T1000 (cell line): ENCODE measurements at places on chromosomes 5 and 9.

GRCh38 chr5:78526049-78526525 lies 122.5 kb downstream of the LHFPL2 start:
- no peak for DNase-seq

GRCh38 chr9:120932086-120932823 lies 5.7 kb upstream of the TRAF1 start:
- no peak for DNase-seq

GRCh38 chr5:97125125-97125683 lies 17.2 kb downstream of the LIX1 start:
- DNase-seq = no peak

DNA sequence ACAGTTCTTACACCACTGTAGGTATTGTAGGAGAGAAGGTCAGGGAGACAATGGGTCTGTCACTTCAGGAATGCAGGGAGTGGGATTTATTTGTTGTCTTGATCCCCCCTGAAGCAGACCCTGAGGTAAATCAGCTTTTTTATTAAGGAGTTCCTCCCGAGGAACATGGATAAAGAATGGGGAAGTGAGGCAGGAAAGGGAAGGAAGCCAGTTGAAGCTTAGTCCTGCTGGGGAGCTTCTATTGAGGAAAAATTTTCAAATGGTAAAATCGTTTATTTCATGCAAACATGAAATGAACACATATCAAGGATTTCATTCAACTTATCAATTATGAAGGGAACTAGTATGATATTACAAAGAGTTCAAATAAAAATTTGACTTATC lies 318.6 kb upstream of the PIK3R1 start:
- DNase-seq = no peak

DNA sequence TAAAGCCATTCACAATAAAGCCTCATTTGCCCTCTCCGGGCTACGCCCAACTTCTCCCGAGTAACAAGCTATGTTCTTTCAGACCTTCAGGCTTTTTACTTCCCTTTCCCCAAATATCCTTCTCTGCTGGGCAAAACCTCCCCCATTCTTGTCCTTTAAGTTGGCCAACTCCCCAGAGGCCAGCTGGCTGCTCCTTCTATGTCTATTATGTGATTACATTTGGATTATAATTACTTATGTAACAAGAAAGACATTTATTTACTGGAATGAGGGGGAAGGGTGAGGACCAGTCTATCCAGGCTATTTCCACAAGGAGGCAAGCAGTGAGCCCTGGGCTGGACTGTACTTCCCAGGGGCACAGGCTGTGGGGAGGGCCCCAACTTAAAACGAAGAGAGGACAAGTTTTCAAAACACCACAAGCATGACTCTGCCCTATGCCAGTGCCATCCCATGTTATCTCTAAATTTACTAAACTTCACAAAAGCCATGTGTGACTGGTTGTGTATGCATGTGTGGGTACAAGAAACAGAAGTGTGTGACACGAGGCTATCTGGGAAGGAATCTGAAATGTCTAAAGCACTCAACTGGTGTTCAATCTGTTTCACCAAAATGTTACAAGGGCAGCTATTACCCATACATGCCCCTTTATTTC lies 84.5 kb downstream of the GNAQ start:
- no peak for DNase-seq

DNA sequence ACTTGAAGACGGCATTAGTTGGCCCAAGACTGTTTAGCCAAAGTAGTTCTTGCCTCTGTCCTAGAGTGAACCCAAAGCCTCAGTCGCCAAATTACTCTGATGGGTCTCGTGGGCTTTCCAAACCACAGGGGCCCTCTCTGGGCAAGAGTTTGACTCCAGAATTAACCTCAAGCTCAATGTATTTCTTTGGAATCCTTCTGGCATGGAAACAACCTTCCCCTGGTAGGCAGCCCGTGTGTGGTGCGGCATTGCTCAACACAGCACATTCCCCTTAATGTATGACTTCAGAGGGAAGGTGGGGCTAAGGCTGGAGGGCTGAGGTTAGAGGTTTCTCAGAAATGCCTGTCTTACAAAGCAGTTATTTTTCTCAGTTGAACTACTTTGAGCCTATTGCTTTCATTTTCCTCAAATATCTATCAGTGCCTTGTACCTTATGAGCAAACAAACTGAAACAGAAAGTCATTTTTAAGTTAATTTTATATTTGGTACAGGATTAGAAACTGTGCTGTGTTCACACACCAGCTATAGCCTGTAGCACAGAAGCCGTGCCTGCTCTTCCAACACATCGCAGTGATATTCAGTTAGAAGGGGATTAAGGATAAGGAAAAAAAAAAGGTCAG lies 123.9 kb upstream of the HAPLN1 start:
- DNase-seq = peak; percentile 6

- DNase-seq = no peak
Observed at GRCh38 chr5:36145311-36145710, 6.4 kb downstream of the LMBRD2 start.

DNA sequence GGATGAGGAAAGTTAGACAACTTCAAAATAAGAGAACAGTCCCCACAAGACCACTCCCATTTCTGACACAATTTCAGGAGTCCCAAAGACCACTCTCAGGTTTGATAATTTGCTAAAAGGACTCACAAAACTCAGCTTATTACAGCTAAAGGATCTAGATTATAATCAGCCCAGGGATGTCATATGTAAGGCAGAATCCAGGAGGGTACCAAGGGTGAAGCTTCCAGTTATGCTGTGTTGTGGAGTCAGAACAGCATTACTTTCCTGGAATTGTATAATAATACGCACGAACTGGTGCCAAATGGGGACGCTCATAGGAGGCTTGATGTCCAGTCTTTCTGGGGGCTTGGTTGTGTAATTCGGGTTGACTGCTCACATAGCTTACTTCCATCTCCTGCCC lies 55.4 kb downstream of the SLC27A6 start:
- DNase-seq = no peak

GRCh38 chr9:131522257-131523085 lies 8.6 kb downstream of the UCK1 start:
- DNase-seq = no peak

DNA sequence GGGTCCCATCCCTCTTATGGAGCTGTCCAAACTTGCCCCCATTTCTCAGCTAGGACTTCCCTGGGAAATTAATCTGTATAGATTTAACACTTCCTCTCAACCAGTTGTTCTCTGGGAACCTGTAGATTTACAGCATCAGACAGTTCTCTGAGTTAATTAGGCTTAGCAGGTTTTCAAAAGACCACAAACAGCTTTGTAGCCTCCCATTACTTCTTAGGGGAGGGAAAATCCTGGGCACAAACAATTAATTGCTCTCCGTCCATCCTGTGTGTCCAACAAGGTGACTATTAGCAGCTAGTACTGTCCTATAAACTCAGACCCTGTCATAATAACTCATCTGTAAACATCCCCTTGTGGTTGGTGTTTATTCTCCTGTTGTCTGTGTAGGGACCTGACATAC lies 197.9 kb downstream of the GOLPH3 start:
- no peak for DNase-seq

DNA sequence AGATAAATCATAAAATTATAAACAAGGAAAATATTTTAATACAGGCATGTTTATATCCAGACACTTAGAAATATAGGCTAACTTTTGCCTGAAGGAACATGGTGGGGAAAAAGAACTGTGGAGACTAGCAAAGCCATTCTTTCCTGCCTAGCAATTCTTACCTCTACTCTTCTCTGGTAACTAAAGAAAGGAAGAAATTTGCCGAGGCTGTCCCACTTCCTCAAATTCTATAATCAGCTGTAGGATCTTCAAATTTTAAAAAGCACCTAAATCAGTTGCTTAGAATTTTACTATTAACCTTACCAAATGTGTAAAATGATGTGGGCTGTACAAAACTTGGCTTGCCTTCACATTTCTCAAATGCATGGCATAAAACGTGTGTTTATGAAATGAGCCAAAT lies 249.1 kb upstream of the SMARCA2 start:
- no peak for DNase-seq

DNA sequence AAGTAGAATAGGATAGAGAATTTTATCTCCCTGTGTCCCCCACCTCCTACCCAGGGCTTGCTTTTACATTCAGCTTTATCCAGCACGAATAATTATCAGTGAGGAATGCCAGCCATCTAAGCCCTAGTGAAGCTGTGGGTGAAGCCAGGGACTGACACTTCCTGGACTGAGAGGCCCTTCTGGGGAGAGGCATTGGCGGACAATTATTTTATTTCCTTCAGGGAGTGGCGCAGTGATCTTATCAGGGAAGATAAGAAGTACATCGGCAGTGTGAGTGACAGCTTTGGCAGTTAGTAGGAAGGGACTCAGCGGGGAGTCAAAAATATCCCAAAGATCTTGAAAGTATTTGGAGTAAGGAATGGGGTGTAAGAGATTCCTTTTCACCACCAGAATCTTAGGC lies 34.9 kb upstream of the RPS23 start:
- DNase-seq = no peak

GRCh38 chr5:97062046-97062445 lies 80.4 kb downstream of the LIX1 start:
- no peak for DNase-seq

- DNase-seq = no peak
Observed at GRCh38 chr5:7325975-7326913, 69.7 kb upstream of the ADCY2 start.

DNA sequence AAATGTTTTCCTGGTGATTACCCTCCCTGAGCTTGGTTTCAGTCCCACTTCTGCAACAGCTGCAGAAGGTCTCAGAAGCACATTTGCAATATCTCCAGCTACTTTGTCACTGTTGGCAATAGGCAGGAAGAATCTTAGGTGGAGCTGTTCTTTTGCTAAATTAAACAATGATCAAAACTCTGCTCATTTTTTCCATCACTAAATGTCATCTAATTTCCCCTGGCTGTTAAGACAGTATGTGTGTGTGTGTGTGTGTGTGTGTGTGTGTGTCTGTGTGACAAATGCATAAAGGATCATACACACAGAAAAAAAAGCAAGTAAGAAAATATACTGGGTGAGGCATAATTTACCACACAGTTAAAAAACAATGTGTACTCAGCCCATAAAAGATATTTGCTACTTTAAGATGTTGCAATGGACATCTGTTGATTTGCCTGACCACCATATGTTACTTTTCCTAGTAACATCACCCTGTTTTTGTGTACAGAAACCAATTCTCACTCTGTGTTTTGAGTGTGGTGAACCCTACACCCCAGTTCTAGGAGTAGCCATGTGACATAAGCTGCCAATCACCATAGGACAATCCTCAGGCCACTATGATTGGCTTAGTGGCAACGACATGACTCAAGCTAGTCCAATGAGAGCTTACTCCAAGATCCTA lies 572.6 kb upstream of the CLINT1 start:
- DNase-seq = no peak

GRCh38 chr9:132094314-132094791 lies 14.7 kb upstream of the MED27 start:
- no peak for DNase-seq

DNA sequence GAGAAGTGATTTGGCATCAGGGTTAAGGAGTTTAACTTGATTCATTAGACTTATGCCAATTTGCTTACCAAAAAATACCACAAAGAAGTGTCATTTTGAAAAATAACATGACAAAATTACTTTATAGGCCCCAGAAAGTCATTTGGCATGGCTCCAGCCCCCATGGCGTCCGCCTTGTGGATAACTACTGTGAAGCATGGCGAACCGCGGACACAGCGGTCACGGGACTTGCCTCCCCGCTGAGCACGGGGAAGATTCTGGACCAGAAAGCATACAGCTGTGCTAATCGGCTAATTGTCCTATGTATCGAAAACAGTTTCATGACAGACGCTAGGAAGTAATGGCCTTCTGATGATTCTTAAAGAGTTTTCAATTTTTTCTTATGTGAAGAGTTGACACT lies 35.4 kb upstream of the TGFBR1 start:
- no peak for DNase-seq

DNA sequence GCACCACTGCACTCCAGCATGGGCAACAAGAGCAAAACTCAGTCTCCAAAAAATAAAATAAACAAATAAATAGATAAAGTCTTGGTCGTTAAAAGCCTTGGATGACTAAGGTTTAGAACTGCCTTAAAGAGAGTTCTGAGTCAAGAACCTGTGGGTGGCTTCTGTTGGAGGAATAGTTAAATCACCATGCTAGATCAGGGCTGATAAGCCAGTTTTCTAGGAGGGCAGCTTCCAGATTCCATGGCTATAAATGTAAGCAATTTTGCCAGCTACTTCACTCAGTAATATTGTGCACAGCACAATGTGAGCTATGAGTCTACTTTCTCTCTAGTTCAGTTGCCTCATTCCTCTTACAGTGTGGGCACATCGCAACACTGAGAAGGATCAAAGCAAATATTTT lies 242.1 kb upstream of the NUDT12 start:
- DNase-seq = peak; percentile 33

DNA sequence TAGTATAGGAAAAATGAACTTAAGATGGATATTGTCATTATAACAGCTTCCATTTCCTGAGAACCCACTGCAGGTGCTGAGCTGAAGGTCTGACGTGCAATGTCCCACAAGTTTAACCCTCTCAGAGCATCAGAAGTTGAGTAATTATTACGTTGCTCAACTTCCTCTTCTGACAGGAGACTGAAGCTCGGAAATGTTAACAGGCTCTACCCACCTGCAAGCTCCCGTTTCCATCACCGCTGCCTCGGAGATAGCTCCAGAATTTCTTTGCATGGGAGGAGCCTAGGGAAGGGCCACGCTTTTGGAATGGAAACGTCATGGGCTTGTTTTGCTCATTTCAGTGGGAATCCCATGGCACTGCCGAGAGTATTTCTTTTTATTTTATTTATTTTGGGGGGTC lies 1.0 kb upstream of the NTMT1 start:
- no peak for DNase-seq

DNA sequence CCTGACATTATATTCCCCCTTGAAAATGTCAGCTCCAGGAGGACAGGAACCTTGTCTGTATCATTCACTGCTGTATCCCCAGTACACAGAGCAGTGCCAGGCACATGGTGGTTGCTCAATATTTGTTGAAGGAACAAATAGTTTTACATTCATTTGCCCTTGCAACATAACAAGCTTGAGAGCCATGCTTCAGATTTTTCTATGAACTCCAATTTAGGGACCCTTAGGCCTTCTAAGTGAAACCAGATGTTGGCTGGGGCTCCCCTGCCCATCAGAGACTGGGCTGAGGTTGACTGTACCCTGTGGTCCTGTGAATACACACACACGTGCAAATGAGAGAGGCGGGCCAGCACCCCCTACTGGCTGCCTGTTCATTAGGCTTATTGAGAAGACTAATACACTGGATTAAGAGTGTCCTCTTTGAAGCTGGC lies 214.9 kb upstream of the WWC1 start:
- DNase-seq = no peak
